ENCODE measurements at places on chromosomes 13 and 19. TPM values are rescaled to one million over a fixed set of nuclear protein-coding genes. Genes with fewer than 3 reads are reported as not detected.

Gene CXCL17
- polyA plus RNA-seq = not detected

Gene STOML3
- not detected for polyA plus RNA-seq

Gene GPR4
- 9.4 TPM for polyA plus RNA-seq

Gene TSKS
- 0.64 TPM for polyA plus RNA-seq

Gene CEBPA
- polyA plus RNA-seq = 4.4 TPM

Gene PODNL1
- polyA plus RNA-seq = 0.90 TPM

Gene ZNF835
- 1.2 TPM for polyA plus RNA-seq

Gene ICAM4
- 0.59 TPM for polyA plus RNA-seq

Gene ZNF266
- 10.3 TPM for polyA plus RNA-seq

Gene MCEMP1
- polyA plus RNA-seq = 0.71 TPM

Gene RPS15
- polyA plus RNA-seq = 3,724 TPM

- DNase-seq = no peak
These were observed 1.2 kb downstream of the MRI1 start for GRCh38 chr19:13765395-13766094.

- DNase-seq = no peak
These were observed 40.2 kb downstream of the OLFM4 start for GRCh38 chr13:53068585-53069520.

- peak; percentile 61 for DNase-seq
These were observed at the start of gene PNMA8C for GRCh38 chr19:46428239-46429135. Gene PNMA8C, minus strand, starts transcription at chr19:46428936. Its CDS starts 577 bp downstream, at chr19:46428359.

GRCh38 chr13:85223883-85224656 lies 575.1 kb downstream of the SLITRK6 start:
- DNase-seq = no peak

- DNase-seq = no peak
These were observed 41.7 kb upstream of the CEACAM20 start for GRCh38 chr19:44570984-44571684.

DNA sequence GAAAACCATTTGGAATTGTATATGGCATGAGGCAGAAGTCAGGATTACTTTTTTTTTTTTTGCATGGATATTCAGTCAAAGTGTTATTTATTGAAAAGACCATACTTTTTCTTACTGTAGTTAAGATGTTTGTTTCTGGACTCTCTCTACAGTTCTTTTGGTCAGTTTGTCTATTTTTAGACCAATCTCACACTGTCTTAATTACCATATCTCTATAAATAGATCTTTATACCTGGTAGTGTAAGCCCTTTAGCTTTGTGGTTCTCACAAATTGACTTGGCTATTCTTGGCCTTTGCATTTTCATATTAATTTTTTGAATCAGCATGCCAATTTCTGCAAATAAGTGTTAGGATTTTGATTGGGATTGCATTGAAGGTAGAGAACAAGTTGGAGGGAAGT lies 96.8 kb downstream of the MAB21L1 start:
- no peak for DNase-seq

- DNase-seq = no peak
These were observed 577.9 kb downstream of the LMO7 start for GRCh38 chr13:76214001-76214400.

DNA sequence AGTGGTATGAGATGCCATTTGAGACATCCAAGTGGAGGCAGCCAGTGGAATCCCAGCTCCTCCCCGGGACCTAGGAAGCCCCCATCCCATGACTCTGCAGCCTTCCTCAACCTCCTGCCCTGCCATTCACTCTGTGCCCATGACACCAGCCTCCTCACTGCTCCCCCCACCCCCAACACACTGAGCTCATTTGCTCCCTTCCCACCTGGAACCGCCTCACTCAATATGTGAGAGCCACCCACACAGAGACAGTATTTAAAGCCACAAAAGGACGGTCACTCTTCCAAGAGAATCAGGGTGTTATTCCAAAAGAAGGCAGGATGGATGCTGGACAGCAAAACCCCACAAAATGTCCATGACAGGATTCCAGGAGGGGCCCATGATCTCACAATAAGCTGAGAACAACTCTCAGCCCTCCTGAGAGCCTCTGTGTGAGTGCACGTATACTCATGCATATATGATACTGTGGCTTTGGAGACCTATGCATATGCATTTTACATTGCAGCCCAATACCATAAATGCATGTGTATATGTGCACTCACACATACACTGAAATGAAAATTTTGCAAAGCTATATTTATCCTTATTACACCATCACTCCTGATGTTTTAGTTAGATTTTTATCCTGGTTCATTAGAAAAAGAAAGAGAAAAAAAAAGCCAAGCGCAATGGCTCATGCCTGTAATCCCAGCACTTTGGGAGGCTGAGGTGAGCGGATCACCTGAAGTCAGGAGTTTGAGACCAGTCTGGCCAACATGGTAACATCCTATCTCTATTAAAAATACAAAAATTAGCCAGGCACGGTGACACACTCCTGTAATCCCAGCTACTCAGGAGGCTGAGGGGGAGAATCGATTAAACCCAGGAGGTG lies 10.8 kb upstream of the RANBP3 start:
- DNase-seq = no peak

DNA sequence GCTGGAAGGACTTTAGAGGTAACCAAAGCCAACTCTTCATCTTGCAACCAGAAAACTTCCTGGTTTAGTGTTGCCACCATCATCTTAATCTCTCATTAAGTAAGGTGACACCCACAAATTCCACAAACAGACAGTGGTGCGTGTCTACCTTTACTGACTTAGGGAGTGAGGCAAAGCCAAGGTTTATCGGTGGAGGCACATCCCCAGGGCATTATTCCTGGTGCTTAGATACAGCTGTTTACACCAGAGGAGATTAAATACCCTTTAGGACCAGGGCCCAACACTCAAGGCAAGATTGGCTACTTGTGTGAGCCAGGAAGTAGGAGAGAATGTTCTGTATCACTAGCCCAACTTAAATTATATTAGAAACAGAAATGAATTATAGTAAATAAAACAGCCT lies 9.5 kb downstream of the STOML3 start:
- no peak for DNase-seq

DNA sequence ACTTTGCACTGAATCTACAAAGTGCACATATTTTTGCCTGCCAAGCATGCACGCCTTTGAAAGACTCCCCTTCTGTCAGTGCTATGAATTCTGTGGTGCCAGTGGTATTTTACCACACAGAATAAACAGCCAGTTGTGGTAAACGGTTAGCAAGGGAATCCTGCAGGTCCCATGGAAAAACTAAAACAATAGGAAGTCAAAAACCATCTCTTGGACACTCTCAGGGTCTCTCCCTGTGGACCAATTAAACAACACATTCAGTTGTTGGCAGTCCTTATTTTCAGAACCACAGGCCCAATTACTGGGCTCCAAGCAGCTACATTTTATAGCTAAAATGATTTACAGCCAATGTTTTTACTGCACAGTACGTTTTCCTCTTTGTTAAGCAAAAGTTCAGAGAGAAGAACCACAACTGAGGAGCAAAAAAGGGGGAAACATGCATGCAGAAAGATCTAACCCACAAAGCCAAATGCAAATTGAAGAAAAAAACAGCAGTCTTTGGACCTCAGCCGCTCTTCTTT lies 116.9 kb downstream of the KCTD12 start:
- no peak for DNase-seq

DNA sequence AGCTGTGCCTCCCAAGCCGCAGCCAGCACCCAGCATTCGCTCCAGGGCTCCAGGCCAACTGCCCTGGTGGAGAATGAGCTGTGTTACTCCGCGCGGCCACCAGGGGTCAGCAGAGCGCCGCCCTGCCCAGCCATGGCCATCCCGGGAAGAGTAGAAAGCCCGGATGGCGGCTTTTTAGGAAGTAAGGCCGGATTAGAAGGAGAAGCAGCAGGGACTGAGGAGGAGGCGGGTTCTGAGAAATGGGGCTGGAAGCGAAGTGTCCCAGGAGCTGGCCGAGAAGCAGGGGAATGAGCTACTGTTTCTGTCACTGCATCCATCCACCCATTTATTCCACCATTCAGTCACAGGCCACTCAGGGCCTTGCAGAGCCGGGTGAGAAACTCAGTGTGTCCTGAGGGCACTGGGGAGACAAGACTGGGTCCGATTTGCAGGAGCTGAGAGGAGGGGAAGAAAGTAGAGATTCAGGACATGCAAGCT lies 6.6 kb upstream of the NPAS1 start:
- DNase-seq = peak; percentile 87

DNA sequence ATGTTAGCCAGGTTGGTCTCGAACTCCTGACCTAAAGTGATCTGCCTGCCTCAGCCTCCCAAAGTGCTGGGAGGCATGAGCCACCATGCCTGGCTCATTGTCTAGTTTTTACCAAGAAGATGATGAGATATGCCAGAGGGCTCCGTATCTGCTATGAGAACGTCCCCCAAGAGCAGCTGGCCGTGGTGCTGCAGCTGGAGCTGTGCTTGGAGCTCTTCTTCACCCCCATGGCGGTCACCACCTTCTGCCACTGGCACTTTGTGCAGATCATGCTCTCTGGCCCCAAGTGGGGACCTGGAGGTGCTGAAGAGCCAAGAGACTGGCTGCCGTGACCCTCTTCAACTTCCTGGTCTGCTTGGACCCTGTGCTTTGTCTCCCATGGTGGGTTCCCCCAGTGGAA lies 36.8 kb downstream of the GPR42 start:
- no peak for DNase-seq

DNA sequence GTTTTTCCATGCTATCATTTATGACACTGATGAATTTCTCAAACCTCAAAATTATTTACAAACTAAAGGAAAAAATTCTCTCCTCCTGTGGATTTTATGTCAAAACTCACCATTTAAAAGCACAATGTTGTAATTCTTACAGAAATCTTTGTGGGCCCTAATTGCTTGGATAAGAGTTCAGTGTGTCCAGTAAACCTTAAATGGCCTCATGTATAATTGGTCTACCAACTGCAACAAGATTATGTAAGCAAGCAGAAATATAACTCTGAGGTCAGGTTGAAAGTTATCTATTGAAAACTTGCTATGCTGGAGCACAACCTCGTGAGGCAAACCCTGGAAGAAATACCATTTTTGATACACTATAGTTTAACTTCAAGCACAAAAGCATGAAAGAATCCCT lies 22.0 kb downstream of the VWA8 start:
- DNase-seq = no peak

DNA sequence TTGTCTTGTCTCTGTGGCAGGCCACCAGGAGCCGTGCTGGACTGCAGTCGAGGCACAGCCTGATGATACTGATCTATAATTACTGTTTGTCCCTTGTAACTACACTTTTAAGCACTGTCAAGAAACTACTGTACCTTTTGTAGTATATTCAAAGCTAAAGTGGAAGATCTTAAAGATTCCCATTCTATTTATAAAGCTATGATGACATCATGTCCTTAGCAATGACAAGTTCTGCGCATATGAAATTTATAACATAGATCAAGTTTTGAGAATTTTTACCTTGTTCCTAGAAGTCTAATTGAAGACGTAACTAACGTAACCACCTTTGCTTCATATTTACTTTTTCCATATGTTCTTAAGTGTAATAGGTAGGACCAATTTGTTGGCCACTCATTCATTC lies 56.8 kb upstream of the LATS2 start:
- DNase-seq = no peak

GRCh38 chr13:51221674-51222036 lies 543 bp upstream of the FAM124A start:
- DNase-seq = no peak

DNA sequence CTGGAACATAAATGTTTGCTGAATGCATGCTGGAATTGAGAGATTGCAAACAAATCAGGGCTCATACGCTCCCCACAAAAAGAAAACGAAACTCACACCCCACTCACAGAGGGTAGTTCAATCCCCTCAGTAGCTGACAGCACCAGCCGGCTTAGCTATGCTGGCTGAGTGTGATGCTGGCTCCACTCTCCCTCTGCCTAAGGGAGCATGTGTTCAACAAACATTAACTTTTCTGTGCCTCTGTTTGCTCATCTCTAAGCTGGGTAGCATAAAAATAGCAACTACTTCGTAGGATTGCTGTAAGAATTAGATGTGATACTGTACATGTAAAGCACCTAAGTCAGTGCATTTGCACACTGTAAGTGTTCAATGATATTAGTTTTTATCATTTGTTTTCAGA lies 282.6 kb downstream of the FOXO1 start:
- DNase-seq = no peak

DNA sequence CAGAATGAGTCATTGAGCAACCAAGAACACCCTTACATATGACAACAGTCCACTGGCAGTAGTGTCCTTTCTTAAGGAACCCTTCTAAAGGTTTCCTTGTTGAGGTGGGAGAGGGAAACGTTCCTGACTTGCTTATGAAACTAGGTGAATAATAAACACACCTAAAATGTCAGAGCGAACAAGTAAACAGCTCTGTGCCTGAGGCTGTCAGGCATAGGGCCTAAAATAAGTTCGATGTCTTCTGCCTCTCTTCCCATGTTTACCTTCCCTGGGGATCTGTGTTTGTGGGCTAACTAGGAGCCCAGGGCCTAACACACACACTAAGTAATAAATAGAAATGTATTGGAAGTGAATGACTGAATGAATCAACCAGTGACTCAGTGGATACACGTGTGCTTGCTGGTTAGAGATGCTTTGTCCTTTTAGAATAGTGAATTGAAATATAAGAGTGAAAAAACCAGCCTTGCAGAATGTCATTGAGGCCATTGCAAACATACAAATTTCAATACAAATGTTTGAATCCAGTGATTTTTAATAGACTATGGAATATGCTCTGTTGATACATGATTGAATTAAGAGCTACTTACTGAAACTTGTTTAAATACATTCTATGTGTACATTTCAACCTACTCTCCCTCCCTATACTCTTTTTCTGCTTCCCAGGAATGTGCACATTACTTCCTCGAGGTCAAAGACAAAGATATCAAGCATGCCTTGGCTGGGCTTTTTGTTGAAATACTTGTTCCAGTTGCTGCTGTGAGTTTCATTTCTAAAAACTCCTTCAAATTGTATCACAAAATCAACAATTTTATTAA lies 102.9 kb downstream of the FRY start:
- no peak for DNase-seq

GRCh38 chr13:77222000-77222690 lies 104.7 kb downstream of the MYCBP2 start:
- no peak for DNase-seq

All from heart right ventricle (tissue), 16 donors.